RKO (cell line): ENCODE measurements at places on chromosomes 12 and 14.

DNA sequence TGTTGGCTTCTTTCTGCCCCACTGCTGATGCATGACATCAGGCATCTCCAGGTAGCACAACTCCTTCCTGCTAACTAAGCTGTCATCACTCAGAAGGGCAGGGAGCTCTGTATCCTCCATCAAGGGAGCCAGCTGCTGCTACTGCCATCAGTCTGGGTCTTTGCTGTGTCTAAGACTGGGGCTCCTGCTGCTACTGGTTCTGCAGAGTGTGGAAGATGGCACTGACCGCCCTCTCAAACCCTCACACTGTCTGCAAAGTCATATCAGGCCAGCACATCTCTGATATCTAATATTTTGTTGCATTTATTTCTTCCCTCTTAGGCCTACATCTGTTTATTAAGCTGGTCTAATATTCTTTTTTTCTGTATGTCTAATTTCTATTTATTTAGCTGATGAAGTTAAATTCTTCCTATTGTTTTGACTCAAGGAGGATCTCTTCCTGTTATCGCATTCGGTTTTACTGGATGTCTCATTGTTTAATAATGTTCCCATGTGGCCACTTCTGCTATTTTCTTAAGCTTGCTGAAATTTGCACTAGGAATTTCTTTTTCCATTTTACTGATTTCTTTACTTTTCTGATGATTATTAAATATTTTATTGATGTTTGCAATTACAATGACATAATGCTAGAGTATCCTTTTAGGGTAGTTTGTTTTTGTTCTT, 7.6 kb upstream of the E2F7 start:
- DNase-seq = no peak

DNA sequence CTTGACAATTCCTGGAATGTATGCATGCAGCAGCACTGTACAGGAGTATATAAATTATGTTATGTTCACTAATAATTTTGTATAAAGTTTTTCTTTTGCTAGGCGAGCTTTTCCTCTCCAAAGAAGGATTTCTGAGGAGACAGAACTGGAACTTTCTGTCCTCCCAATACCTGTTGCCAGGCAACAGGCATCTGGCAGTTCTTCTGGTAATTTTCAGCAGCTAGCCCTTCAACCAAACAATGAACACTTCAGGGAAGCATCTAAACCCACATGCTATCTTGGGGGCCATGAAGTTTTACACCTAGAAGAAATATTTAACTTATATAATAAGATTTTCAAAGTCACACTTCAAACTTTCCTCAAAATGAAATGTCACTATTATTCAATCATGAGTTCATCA, 162.9 kb upstream of the SYT10 start:
- no peak for DNase-seq

DNA sequence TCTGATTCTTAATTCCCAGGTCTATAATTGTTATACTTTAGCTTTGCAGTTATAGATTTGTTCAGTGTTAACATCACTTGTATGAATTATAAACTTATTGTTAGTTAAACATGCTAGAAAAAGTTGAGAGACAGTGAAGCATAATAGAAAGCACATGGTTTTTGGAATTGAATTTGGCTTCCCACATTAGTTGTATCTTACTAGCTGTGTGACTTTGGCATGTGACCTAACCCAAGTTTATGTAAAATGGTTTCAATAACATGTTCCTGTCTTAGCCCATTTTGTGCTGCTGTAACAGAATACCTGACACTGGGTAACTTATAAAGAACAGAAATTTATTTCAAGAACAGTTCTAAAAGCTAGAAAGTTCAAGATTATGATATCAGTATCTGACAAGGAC, 146.3 kb downstream of the PDE3A start:
- DNase-seq = no peak

- no peak for DNase-seq
These were observed 8.0 kb downstream of the LRRC74A start for GRCh38 chr14:76834241-76834661.

GRCh38 chr12:123499332-123499731, 34.2 kb downstream of the RILPL1 start:
- no peak for DNase-seq

GRCh38 chr14:101982621-101983020, 18.2 kb downstream of the DYNC1H1 start:
- DNase-seq = no peak
